Smooth muscle cell of the brain vasculature (primary cell): ENCODE measurements at places on chromosomes 7 and 10.

GRCh38 chr7:125084196-125084595 lies 154.6 kb upstream of the POT1 start:
- DNase-seq = no peak

DNA sequence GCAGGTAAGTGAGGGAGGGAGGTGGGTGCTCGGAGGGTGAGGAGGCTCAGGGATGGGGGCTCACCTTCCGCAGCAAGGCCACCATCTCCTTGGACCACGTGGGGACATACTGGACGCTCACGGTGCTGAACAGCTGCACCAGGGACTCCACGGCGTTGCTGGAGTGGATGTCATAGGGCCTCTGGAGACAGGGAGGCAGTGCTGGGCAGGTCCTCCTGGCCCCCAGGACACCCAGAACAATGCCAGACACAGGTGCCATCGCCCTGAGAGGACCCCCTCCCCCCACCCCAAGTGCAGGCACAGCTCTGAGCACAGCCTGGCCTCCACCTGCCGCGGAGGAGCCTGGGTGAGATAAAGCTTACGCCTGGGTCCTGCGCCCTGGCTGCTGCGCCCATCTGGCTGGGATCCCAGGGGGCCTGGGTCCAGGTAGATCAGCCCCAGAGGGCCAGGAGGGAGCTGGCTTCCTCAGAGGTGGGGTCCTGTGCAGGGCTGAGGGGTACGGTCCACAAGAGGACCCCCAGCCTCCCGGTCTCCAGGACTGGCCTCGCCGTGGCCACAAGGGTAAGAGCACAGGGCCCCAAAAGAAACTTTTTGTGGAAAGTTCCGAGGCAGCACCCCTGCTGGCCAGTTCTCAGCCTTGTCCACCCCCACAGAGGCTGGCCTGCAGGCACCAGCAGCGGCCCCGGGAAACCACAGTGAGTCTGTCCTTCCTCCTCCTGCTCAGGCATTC lies 37.8 kb downstream of the DPYSL4 start:
- no peak for DNase-seq

GRCh38 chr10:110074298-110074697 lies 66.5 kb downstream of the ADD3 start:
- no peak for DNase-seq

DNA sequence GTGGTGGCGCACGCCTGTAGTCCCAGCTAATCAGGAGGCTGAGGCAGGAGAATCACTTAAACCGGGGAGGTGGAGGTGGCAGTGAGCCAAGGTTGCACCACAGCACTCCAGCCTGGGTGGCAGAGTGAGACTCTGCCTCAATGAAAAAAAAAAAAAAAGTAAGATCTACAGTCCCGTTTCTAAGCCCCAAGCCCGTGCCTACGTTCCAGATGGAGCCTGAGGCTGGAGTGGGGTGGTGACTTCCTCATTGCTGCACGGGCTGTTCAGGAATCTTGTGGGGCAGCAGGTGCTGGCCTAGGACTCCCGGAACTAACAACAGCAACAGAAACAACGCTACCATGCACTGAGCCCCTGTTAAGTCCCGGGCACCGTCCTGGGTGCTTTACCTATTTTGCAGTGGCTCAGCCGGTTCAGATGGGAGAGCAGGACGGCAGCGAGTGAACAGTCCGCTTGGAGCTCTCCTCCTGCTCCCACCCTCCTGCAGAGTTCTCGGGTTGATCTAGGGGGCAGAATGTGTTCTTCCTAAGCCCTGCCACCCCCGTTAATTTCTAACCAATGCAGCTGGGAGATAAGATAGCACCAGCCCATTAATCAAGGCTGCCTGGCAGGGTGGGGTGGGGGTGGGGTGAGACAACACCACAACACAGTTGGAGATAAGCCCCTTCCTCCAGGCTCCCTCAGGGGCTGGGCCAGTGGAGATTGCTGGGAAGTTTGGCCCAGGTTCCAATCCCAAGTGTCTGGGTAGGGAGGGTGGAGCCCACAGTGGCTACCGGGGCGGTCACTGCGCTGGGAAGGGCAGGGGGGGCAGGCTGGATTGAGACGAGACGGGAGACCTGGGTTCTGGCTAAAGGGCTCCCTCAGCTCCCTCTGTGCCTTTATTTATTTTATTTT lies 17.0 kb upstream of the SFRP5 start:
- no peak for DNase-seq
